Body of pancreas (tissue), 4 donors: ENCODE measurements at places on chromosomes 6 and 20.
A peak's percentile ranks its signal among the peaks of the same experiment; 100 is the strongest.

GRCh38 chr6:133834472-133835170 is 54.3 kb upstream of the TCF21 start:
- no peak for DNase-seq

GRCh38 chr6:115058414-115059211 is 715.8 kb upstream of the HS3ST5 start:
- DNase-seq: no peak

GRCh38 chr20:10111959-10112250 is 77.1 kb downstream of the ANKEF1 start:
- DNase-seq: no peak

- no peak for DNase-seq
Measured at GRCh38 chr20:12199703-12200102, 282.0 kb downstream of the BTBD3 start.

GRCh38 chr6:120431841-120432240 is 902.4 kb downstream of the TBC1D32 start:
- DNase-seq: no peak

DNA sequence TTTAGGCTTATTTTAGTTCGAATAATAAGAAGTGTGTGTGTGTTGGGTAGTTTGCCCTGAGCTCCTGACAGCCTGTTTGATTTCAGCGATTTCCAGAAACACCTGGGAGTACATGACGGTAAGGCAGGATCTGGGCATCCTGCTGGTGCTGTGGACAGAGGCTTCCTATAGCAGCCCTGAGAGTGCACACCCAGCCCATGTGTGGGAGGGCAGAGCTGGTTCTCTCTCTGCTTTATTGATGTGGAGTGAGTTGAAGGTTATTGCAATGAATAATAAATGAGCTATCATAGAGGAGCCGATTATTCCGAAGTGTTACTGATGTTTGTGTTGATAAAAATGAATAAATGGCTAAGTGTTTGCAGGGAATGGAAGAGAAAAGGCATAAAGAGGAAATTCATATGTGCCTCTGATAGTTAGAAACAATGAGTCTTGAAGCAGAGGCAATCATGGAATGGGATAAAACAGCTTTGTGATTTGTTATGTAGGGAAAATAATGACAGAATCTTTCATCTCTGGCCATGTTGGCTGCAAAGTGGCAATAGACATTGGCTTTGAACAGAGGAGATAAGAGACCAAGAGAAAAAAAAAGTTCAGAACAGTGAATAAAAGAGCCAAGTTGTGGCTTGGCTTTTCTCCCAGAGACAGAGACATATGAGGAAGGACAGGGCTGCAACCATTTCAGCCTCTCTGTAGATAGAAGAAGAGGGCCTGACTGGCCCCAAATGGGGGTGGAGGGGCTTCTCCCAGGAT is 166.2 kb upstream of the CHD6 start:
- DNase-seq: no peak

DNA sequence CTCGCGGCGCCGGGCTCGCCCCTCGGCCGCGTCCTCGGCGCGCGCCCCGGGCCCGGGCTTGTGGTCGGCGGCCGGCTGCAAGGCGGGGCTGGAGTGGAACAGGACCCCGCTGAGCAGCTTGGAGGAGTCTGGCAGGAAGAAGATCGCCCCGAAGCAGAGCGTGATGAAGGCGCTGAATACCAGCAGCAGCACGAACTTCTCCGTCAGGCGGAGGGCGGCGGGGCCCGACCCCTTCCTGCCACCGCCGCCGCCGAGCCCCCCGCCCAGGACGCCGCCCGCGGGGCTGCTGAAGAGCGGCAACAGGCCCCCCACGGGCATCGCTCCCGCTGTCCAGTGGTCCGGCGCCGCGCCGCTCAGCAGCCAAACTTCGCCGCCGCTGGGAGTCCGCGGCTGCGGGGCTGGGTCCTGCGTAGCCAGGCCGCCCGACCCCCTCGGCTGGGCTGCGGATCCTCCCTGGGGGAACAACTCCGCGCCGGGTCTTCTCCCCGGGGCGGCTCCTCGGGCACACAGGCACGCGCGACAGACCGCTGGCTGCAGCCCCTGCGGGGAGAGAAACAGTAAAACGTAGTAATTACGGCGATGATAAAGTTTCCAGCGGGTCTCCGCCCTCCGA is 707 bp downstream of the MAN1A1 start:
- peak; percentile 34 for DNase-seq

- no peak for DNase-seq
Measured at GRCh38 chr20:24701027-24701426, 231.6 kb downstream of the SYNDIG1 start.

GRCh38 chr6:11198663-11199603 is 33.5 kb downstream of the NEDD9 start:
- no peak for DNase-seq

DNA sequence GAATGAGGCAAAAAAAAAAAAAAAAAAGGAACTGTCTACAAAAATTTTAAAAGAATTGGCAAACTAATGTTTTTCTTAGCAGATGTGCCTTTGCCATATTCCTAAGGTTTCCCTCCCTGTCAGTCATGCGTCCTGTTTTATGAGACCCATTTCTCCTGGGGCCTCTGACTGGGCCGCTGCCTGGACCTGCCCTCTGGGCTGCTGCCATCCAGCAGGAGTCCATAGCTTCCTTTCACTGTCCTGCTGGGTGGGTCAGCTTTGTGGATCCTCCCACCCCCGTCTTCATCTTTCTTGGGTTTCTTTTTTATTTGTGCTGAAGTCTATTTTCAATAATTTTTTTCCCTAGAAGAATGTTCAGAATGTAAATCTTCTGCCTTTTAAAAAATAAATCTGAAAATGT is 110.8 kb upstream of the SCP2D1 start:
- DNase-seq: no peak

- DNase-seq: no peak
Measured at GRCh38 chr20:19375395-19375794, 163.0 kb downstream of the SLC24A3 start.

DNA sequence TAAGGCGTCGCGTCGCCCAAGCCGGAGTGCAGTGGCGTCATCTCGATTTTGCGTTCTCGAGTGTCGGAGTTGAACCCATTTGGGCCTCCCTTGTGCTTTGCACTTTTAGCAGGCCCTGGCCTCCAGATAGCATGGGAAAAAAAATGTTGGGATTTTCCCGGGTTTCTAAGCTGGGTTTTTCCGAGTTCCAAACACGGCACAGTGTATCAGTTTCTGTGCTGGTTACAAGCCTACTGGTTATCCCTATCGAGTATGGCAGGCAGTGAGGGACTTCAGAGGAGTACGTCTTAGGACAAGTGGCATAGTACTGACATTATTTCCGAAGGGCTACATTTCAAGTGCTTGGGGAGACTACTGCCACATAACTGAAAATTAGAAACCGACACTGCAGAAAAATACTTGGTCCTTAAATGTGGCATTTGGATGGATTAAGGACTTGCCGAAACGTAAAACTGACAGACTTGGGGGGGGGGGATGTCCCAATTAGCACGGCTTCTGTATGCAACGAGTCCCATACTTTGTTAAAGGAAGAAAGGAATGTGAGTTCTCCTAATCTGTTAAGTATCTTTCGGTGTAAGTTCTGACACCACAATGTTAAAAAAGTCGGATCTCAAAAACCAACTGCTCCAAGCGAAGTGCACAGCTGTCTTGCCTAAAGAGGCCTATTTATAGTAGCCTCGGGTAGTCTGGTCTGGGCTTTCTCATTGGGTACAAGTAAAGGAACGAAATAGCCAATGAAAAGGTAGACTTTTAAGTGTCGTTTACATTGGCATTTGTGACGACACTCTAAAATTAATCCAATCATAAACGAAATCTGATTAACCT is 70.2 kb downstream of the HFE start:
- DNase-seq: peak; percentile 79

DNA sequence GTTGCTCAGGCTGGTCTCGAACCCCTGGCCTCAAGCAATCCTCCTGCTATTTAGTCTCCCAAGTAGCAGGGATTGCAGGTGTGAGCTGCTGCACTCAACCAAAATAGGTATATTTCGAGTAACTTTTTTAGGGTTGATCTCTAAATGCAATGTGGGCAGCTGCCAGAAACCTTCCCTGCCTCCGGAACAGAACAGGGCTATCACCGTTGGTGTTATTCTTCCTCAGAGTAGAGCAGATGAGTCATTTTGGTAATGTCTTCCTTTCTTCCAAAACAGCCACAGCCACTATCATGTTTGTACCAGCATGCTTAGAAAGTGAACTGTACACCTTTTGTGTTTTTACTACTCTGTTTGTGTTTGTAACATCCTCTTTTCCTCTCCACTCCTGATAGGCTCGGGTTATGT is 44.1 kb downstream of the SNX9 start:
- DNase-seq: no peak
